Natural killer cell treated with Interleukin-12 subunit alpha and Interleukin-12 subunit beta and Interleukin-15 and Interleukin-18, amount 100 ng/mL, for 72 hours (primary cell): ENCODE measurements at places on chromosomes 2 and 18. TPM values are rescaled to one million over a fixed set of nuclear protein-coding genes. Genes with fewer than 3 reads are reported as not detected.

Gene TMEM17
- total RNA-seq = 0.14 TPM

Gene PRSS56
- total RNA-seq = not detected

DNA sequence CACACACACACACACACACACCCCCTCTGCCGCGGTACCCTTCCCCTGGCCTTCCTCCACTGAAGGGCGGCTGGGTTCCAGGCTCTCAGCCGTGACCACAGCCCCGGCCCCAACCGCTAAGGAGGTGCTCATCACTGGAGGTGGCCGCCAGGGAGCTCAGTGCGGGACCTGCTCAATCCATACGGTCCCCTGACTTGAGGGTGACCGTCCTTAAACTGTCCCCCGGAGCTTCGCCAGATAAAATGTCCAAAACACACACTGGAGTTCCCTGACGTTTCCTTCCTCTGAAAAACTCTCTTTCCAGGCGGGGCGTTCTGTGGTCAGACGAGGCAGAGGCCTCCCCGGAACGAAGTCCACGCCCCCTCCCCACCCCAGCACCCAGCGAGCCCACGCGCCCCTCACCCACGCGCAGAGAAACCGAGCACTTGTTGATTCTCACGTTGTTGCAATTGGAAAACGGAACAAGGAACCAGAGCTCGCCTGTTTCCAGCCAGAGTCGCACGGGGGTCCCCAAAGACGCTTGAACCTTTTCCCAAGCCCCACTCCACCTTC lies 1.4 kb downstream of the MBP start:
- no peak for DNase-seq

Gene MFSD2B
- total RNA-seq = 0.75 TPM

Gene FOXI3
- not detected for total RNA-seq

GRCh38 chr2:68577183-68577582 lies 66.2 kb upstream of the PROKR1 start:
- DNase-seq = no peak

DNA sequence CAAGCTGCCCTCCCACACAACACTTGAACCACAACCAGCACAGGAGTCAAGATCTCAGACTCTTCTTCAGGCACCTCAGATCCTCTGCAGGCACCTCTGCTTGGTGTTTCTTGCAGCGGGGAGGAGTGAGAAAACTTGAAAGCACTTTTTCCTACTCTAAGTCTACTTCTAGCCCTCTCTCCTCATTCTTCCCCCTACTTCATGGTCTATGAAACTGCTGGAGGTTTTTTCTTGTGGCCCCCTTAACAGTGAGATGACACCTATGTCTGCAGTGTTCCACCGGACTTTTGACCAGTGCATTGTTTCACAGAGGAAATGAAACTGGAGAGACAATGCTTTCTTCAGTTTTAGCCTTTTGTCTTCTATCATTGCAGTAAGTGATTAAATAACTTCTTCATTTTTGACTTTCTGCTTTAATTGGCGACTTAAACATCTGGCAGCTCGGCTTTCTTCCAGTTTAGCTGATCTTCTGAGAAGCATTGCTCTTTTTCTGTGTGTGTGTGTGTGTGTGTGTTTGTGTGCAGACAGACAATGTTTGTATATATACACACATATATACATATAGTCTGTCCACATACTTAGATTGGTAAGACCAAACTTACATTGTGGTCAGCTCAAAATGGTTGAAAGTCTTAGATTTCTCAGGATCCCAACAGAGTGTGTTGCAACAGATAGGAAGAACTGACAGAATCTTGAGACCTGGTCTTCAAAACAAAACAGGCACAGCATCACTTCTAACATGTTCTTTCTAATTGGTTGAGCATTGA lies 1474.0 kb upstream of the TMEFF2 start:
- DNase-seq = no peak

DNA sequence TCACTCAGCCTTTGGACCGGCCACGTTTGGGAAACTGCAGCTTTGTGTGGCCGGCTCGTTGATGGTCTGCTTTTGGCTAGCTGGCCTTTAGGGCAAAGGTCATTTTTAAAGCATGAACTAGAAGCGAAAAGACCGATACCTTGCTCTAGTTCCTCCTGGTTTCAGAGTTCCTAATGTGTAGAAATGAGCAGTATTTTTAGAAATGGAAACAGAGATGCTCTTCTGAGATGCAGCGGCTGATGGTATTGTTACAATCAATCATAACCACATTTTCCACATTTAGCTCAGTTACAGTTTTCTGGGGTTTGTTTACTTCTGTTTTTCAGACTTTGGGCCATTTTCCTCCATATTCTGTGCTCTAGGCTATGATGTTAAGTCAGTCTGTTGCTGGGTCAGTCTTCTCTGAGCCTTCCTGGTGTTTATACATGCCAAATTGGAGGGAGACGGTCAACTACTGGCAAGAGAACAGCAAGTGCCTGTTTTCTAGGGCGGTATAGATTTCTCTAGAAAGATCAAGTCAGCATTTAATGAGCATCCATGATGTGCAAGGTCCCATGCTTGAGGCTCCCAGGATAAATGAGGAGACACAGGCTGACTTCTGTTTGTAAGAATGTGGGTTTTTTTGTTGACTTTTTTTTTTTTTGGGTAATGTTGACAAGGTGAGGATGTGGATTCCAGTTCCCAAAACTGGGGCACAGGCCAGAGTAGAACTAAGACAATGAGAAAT lies 28.0 kb downstream of the RNF144A start:
- DNase-seq = no peak

GRCh38 chr2:76870011-76870410 lies 652.2 kb downstream of the LRRTM4 start:
- no peak for DNase-seq

GRCh38 chr18:22330508-22330907 lies 87.2 kb downstream of the CTAGE1 start:
- no peak for DNase-seq

GRCh38 chr2:105487142-105488069 lies 88.6 kb upstream of the FHL2 start:
- DNase-seq = no peak

Gene FAM161A
- 6.6 TPM for total RNA-seq
